ENCODE measurements at places on chromosomes 1 and 21.

- DNase-seq = no peak
These were observed 1.7 kb downstream of the PTPRU start for GRCh38 chr1:29237852-29238619.

DNA sequence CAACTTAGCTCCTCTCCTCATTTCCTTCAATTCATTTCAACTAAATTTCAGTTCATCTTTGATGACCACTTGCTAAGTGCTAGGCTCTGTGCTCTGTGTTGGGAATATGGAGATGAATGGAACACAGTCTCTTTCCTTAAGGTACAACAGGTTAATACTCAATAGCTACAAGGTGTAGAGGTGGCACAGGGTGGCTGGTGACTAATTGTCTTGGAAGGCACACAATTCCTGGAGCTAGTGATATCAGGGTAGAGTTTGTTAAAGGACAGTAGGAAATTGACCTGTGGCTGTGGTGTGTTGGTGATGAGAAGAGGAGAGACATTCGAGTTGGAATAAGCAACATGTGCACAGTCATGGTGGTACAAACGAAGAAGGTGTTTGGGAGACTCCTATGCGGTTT is 124.9 kb downstream of the RUNX1 start:
- no peak for DNase-seq

DNA sequence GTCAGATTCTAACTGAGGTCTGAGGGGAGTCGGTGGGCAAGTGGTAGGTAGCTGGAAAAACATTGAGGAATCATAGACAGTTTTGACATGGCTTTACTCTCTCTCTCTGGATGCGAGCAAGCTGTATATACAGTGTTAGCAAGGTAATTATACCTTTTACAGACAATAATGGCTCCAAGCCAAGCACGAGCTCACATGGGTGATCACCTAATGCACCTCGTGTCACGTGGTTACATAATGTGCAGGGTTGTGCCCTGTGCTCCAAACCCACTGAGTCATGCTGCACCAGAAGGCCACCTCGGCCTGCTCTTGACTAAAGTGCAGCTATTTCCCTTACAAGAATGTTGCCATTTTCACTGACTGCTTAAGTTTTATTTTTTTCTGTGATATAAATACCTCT is 7.6 kb upstream of the CLCA2 start:
- no peak for DNase-seq

DNA sequence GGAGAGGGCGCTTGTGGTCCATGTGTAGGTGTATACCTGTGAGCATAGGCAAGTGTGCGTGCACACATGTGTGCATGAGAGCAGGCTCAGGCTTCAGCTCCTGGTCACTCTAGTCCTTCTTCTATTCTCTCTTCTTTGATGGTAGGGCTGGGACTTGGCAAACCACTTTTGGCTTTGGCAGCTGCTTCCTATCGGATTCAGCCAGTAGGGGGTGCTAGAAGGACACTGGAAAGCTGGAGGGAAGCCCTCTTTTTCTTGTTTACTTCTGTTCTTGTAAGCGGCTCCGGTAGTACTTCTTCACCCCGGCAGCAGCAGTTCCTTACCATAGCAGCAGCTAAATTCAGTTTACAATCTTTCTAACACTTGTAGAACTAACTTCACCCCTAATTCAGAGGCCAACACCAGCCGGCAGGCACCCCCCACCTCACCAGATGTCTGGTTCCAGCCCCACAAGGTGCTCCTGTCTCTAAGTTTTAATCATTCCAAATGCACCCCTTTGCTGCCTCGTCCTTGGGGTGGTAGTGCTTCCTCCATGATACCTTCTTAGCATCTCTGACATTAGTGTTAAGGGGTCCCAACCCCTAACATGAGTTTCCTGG is 25.1 kb downstream of the NENF start:
- DNase-seq = peak; percentile 48

- no peak for DNase-seq
These were observed 216.0 kb downstream of the SLC35F3 start for GRCh38 chr1:234120327-234120944.

DNA sequence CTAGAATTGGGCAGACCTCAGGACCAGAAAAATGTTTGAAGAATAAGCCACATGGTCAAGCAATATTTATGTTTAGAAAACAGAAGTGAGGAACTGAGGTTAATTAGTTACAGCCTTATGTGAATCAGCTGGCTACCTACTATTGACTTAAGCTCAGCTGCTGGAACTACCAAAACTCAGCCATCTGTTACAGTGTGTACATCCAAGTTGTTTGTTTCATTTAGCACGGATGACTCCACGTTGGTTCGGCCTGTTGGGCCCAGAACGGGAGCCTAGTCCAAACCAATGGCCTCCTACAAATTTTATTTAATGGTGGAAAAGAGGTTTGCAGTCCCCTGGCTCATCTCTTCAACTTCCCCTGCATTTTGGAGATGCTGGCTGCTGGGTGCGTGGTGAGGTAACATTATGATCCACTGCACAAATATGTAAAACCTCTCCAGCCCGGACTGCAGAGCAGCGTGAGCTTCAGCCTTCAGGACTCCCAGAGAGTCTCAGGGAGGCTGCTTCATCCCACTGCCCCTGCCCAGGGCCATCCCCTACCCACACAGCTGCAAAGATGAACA is 143.4 kb downstream of the ZZZ3 start:
- DNase-seq = no peak

DNA sequence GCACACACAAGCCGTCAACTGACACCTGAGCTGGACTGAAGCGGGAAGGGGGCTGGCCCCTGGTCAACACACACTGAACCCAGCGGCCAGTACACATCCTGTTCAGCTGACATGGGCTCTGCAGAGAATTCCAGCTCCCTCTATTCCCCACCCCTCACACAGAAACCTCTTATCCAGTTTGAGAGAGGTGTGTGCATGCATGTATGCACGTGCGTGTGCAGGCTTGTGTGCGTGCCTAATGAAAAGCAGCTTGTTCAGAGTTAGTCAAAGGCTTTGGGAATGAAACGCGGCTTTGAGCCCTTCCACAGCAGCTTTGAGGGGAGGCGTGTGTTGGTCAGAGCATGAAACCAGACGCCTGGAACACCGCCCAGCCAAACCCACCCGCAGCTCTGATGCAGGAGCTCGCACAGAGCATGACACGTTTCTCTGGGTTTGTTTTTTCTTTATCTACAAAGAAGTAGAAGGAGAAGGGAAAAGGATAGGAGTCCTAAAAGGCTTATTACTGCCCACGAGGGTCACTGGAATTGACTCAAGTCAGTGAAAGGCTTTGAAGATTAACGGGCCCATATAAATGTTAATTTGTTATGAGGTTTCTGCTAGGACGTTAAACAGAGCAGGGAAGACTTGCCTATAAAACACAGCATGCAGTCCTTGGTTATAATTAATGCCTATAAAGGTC is 184.2 kb downstream of the ETS2 start:
- DNase-seq = no peak

- DNase-seq = no peak
These were observed 4.8 kb upstream of the MMEL1 start for GRCh38 chr1:2637442-2638145.

GRCh38 chr1:17979815-17980214 is 127.8 kb upstream of the IGSF21 start:
- DNase-seq = no peak

DNA sequence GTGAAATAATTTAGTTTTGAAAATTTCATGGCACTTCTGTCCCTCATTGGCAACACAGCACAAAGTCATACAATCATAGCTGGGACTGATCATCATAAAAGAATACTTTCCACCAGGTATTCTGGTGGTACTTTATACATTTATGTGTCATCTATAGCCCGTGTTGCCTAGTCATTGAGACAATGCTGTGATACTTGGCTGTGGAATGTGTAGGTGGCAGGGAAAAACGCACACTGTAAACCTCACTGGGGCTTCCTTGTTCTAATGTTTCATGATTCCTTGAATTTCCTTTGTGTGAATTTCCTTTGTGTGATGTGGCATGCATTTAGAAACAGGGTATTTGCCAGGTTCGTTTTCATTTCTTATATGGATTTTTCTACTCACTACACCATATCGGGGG is 118.3 kb downstream of the FMN2 start:
- DNase-seq = no peak

DNA sequence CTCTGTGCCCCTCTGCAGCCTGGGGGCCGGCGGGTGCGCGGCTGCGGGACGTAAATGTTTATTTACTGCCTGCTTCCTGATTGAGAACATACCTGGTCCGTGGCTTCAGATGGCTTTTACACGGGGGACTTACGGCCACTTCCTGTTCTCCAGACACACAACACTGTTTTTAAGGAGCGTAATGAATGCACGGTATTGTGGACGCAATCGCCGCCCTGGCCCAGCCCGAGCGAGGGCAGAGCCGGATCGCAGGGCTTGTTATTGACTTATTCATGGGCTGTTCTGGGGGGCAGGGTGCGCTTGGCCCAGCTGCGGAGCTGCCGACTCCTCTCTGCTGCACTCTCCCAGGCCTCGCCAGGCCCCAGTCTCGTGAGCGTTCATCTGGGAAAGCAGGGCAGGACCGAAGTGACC is 52.8 kb upstream of the ACTRT2 start:
- no peak for DNase-seq

GRCh38 chr21:38879912-38880576 is 74.3 kb downstream of the ETS2 start:
- no peak for DNase-seq

- no peak for DNase-seq
These were observed 65.2 kb upstream of the GJA5 start for GRCh38 chr1:147825586-147825985.

DNA sequence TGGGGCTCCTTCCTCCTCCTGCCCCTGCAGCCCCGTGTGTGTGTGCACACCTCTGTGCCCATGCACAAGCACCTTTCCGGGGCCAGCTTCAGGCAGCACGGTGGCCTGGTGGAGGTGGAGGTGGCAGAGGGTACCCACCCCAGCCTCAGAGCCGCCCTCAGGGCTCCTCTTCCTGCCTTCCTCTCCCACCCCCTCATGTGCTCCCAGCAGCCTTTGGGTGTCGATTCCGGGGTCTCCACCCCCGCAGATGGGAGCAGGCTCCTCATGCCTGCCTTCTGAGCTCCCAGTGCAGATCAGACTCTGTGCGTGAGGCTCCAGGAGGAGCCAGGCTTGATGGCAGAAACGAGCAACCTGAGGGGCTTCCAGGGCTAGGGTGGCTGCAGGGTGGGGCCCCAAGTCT is 29.2 kb upstream of the PLCH2 start:
- no peak for DNase-seq

DNA sequence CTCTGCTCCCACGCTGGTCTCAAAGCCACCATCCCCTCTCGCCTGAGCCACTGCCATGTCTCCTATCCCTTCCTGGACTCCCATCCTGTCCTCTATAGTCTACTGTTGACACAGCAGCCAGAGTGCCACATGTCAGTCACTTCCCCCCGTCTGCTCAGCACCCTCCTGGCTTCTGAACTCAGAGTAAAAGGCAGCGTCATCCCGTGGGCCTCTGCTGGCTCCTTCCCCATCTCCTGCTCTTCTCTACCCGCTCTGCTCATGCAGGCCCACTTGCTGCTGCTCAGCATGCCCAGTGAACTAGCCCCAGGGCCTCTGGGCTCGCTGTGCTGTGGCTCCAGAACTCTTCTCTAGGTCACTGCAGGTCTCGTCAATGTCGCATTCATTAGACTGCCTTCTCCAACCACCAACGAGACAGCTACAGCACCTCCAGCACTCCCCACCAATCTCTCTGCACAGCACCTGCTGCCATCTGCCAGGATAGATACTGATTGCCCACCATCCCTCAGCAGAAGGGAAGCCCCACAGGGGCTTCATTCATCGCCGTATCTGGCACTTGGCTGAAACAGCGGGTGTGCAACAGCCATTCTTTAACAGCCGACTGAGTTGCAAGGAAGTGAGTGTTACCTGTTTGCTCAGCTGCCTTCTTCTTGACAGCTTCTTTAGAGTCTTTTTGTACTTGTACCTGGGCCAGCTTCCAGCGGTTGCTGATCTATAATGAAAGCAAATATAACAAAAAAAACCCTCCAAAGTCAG is 11.8 kb upstream of the SRM start:
- no peak for DNase-seq

GRCh38 chr1:103516693-103517092 is 8.8 kb upstream of the RNPC3 start:
- peak; percentile 26 for DNase-seq

- peak; percentile 21 for DNase-seq
These were observed 86.6 kb upstream of the ERRFI1 start for GRCh38 chr1:8112611-8113261.

DNA sequence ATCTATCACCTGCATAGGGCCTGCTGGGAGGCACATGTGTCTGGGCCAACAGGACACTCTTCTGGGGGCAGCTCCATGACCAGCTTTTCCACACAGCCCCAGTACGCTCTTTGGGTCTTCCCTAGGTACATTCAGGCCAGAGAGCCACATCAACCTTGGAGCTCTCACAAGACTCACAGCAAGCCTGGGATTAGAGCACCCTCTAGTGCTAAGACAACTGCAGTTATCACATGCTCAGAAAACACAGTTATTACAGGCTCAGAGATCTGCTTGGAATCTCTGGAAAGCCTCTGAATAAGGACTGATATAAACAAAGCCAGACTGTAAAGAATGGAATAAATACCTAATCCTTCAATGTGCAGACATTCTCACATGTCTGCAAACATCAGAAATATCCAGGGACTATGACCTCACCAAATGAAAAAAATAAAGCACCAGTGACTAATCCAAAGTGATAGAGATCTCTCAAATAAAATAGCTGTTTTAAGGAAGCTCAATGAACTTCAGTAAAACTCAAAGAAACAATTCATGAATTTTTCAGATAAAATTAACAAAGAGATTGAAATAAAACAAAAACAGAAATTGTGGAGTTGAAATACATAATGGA is 563.9 kb upstream of the NR5A2 start:
- DNase-seq = peak; percentile 74

DNA sequence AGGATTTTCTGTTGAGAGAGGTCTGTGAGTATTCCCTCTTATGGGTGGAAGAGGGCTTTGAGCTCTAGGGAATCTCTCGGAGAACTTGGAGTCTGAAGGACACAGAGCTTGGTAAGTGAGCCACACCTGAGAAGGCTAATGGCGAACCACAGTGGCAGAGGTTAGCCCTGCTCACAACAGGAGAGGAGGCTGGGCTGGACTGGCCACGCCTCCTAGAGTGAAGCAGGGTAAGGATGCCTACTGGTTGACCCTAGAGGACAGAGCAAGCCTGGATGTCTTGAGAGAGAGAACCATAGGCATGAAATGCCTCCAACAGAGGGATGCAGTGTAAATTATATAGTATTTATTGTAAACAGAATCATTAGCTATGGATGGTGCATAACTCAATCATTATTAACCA is 232.6 kb downstream of the PCP4 start:
- no peak for DNase-seq

DNA sequence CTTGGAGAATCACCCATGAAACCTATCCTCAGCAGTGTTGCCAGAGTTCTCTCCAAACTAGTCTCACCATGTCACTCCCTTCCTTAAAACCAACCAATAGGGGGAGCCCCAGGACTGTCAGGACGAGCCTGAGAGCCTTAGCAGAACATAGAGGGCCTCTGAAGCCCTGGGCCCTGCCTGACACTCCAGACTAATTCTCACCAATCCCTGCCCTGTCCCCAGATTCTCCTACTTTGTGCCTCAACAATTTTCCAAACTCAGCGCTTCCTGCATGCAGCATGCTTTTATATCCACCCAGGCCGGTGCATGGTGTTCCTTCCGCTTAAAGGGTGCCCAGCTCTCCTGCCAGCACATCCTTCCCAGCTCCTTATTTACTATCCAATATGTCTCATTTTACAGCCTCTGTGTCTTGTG is 42.7 kb downstream of the HSD3B1 start:
- peak; percentile 36 for DNase-seq

- no peak for DNase-seq
These were observed 51.4 kb downstream of the SLC9A1 start for GRCh38 chr1:27103498-27103897.

Measured in dermis microvascular lymphatic vessel endothelial cell (primary cell).